ENCODE measurements at places on chromosomes 12 and 14. TPM values are rescaled to one million over a fixed set of nuclear protein-coding genes. Genes with fewer than 3 reads are reported as not detected.

FLRT2 gene
- total RNA-seq, result 32.6 TPM

DNA sequence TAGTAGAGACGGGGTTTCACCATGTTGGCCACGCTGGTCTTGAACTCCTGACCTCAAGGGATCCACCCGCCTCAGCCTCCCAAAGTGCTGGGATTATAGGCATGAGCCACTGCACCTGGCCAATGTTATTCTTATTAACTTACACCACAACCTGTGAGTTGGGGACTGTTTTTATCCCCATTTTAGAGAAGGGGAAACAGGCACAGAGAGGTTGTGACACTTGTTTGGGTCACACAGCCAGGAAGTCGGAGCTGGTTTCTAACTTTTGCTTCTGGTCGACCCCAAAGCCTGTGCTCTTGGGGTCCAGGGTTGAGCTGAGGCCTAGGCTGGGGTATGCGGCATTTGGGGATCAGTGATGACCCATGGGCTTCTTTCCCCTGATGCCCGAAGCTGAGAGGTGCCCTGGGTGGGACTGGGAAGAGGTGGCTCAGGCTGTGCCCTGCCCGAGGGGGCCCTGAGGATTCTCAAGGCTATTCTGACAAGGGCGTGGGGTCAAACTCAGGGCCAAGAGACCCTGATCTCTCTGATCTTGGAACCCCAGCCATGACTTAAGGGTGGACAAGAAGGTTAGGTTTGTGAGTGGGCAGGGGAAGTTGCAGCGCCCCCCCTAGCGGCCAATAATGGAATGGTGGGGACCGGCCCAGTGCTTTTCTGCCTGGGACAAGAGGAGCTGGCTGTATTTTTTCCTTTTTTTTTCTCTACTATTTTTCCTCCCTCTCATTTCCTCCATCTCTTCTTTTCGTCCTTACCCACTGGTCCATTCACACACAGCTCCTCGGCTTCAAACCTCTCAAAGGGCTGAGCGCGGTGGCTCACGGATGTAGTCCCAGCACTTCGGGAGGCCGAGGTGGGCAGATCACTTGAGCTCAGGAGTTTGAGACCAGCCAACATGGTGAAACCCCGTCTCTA lies 3.0 kb downstream of the SDSL start:
- no peak for DNase-seq

DNA sequence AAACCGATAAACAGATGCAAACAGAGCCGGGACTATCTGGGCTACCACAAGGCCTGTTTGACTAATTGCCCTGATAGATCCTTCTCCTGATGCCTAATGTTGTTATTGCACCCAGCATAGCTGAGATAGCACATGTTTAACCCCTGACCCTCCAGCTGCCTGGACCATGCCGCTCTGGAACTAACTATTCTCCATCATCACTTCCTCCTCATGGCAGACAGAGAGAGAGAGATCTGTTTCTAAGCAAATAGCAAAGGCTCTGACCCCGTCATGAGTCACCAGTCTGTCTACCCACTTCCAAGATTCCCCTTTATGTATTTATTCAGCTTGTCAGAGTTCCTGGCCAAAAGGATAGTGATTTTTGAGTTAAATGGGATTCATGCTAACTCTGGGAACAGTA lies 58.2 kb upstream of the FLRT2 start:
- no peak for DNase-seq

B3GNT4 gene
- 0.59 TPM for total RNA-seq

NOVA1 gene
- 11.5 TPM for total RNA-seq

PLEK2 gene
- total RNA-seq, result 14.0 TPM

TRIP11 gene
- total RNA-seq, result 41.9 TPM

- DNase-seq, result peak; percentile 28
These were observed 488.3 kb upstream of the FLRT2 start for GRCh38 chr14:85041618-85042017.

AQP6 gene
- 0.20 TPM for total RNA-seq

FOXN4 gene
- 0.10 TPM for total RNA-seq

DNA sequence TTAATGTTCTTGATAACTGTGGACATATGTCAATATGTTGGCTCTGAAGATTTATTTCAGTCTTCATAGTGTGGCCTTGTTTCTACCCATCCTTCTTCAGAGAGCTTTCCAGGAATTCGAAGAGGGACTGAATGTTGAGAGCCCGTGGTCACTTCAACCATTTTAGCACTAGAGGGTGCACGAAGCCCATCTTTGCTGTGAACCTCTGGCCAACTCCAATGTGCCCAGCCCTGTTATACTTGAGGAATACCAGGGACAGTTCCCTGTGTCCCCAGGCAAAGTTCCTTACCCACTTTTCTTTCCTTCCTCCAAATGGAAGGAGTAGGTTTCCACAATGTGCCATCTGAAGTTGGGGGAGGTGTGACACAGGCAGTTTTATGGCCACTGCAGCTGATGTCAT lies 603.5 kb downstream of the RPL10L start:
- DNase-seq, result no peak

DNA sequence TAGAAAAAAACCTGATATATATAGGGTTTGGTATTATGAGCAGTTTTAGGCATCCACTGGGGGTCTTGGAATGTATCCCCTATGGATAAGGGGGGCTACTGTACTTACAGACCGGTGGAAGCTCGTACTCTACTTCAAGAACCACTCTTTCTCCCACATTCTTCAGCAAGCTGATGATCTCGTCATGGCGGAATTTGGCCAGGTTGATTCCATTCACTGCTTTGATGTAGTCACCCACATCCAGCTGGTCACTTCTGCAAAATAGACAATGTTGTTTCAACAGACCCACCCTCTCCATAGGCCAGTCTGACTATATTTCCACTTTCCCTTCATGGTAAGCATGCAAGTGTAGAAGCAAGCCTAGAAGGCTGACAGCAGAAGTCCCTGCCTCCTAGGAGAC lies 139.9 kb downstream of the GRIP1 start:
- DNase-seq, result no peak

DNA sequence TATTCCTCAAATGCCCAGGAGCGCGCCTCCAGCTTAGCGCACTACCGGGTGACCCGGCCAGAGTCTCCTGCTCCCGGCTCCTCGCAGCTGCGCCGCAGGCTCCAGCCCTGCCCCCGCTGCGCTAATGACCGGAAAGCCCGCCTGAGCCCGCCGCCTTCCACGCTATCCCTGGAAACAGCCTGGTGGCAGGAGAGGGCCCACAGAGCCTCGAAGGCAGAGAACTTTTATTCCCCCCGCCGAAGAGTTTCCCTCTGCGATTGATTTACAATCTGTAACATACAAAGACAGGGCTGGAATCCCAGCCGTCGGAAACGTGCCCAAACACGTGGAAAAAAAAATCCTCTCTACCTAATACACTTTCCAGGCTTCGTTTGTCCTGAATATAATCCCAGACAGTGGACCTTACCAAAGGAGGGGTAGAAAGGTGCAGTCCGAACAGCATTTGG lies 1.5 kb downstream of the COL2A1 start:
- no peak for DNase-seq

DNA sequence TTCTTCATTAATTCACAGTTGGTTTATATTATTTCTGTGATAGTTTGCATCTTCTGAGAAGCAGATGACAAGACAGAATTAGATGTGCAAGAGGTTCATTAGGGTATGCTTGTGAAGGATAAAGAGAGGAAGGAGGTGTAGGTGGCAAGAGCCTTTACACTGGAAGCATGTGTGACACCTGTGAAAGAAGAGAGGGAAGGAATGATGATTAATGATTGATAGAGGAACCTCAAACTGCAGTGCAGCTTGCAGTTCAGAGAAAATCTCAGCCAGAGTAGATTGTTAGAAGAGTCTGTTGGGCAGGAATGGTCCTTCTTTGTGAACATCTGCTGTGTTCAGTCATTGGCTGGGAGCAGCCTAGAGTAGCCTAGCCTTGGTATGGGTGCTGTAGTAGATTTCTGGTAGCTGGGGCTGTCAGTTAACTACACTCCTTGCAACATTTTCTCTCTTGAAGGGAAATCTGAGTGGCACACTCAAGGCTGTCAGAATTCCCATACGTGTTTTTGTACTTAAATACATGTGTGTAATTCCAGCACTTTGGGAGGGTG lies 9.0 kb downstream of the RCOR1 start:
- DNase-seq, result no peak

DNA sequence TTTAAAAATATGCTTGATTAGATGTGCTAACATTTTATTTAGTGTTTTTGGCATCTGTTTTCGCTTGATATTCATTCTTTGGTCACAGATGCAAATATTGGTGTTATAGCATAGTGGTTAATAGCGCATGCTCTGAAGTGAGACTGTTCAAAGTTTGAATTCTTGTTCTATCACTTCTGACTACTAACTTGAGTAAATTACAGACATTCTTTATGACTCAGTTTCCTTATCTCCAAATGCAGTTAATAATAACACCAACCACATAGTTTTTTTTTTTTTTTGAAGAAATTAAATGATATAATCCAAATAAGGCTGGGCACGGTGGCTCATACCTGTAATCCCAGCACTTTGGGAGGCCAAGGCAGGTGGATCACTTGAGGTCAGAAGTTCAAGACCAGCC lies 81.0 kb downstream of the TMX1 start:
- no peak for DNase-seq

DNA sequence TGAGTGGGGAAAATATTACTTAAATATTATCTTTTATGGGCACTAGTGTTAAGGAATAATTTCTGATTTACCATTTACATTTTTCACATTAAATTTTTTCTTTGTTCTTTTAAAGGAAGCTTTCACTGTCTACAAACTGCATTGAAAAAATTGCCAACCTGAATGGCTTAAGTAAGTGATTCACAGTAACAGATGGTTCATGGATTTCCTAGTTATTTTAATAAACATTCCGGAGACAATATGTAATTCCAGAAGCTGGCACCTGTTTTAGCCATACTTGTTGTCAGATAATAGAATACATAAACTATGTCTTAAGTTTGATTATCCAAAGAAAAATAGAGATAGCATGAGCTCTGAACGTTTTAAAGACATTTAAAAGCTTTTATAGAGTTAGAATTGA lies 17.1 kb downstream of the DNAL1 start:
- no peak for DNase-seq

- no peak for DNase-seq
These were observed 109.1 kb upstream of the PLXNC1 start for GRCh38 chr12:94039199-94039840.
